ENCODE measurements at places on chromosomes 3 and 15.

GRCh38 chr3:123278446-123278845 is 76.7 kb downstream of the SEC22A start:
- DNase-seq: no peak

- DNase-seq: no peak
Measured at GRCh38 chr3:143208976-143209714, 89.6 kb downstream of the CHST2 start.

DNA sequence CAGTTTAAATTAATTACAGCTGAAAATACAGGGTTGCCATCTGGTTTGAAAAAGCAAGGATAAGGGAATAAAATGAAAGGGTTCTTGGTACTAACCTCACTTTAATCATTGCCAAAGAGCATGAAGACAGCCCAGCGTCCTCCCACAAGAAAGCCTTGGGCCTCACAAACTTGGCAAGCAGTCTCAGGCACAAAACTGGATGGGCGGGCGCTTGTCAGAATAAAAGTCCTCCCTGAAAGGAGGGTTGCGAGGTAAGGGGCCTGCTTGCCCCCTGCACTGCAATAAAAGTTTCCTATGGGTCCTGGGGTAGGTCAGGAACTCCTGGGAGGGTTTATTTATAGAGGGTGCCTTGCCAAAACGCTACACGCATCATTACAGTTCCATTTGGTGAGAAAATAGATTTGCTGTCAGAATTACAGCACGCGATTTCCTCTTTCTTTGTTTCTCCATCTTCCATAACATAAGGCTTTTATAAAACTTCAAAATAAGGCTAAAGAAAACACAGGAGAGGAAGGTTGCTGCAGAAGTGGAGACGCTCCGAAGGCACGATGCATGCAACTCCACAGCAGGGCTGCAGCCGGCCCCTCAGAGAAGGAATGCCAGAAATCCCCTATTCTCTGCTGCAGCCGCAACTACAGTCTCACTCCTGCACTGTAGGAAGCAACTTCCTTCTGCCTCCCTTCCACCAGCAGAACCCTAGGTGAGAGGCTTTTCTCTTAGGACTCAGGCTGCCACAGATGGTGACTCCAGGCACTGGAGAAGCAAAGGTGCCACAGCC is 61.3 kb downstream of the VGLL4 start:
- DNase-seq: no peak

DNA sequence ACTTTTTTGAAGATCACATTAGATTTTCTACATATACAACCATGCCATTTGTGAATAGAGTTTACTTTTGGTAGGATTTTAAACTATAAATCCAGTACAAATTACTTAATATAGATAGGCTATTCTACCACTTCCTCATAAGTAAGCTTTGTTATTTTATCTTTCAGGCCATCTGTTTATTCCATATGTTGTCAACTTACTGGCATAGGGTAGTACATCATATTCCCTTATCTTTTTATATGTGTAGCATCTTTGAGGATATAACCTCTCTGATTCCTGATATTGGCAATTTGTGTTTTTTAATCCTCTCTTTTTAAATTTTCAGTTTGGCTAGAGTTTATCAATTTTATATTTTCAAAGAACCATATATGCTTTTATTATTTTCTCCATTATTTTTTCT is 515.4 kb downstream of the DIPK2A start:
- DNase-seq: no peak

- DNase-seq: peak; percentile 87
Measured at GRCh38 chr15:66838671-66839239, 136.7 kb downstream of the SMAD6 start.

GRCh38 chr3:119013951-119014350 is 20.7 kb downstream of the IGSF11 start:
- no peak for DNase-seq

DNA sequence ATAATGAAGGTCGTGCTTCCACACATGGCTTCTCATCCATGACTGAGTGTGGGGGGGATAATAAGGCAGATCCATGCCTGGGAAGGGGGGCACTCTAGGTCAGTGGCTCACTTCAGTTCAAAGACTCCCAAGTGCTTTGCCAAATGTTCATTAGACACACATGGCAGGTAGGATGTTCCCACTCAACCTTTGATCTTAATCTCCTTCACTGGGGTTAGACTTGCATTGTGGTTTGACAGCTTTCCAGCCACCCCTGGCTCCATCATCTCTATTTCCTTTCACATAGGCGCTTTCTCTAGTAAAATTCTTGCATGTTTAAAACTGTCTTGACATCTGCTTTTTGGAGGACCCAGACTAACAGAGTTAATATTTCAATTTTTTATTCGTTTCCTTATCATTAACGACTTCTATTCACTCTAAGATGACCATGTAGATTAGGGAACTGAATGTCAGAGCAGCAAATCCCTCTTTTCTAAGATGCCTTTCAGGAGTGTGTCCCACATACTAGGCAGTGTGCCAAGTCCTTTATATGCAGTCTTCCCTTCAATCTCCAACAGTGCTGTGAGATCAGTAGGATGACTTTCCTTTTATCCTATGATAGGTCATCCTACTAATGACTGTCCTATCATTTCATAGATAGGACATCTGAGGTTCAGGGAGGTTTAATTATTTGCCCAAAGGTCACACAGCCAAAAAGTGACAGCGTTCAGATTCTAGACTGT is 57.9 kb downstream of the BTD start:
- DNase-seq: no peak

DNA sequence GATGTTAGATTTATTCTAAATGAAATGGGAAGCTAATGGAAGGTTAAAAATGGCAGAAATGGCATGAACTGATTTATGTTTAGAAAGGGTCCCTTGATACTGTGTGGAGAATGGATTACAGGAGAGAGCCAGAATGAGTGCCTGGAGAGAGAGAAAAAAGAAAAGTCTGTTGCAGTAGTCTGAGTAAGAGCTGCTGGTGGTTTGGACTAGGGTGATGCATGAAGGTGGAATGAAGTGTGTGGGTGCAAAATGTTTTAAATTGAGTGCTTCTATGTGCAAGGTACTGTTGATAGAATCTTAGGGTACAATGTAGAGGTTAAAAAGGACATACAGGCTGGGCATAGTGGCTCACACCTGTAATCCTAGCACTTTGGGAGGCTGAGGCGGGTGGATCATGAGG is 11.4 kb upstream of the MGA start:
- DNase-seq: no peak

DNA sequence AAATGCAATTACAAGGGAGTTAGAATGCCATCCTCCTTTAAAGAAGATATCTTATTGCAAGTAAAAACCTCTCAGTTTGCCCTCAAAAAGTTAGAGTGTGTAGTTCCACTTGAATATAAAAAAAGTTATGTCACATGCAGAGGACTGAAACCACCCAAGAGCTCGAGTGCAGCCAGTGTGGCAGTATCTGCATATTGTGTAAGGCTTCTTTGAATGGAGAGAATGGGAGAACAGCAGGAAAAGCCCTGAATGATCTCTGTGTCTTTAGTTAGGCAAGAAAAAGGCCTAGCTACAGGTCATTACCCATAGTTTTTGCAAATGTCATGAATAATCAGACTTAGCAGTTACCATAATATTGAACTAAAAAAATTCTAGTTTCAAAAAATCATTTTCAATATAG is 13.9 kb upstream of the TEX9 start:
- no peak for DNase-seq

GRCh38 chr15:79896131-79896633 is 632 bp downstream of the MTHFS start:
- DNase-seq: no peak

DNA sequence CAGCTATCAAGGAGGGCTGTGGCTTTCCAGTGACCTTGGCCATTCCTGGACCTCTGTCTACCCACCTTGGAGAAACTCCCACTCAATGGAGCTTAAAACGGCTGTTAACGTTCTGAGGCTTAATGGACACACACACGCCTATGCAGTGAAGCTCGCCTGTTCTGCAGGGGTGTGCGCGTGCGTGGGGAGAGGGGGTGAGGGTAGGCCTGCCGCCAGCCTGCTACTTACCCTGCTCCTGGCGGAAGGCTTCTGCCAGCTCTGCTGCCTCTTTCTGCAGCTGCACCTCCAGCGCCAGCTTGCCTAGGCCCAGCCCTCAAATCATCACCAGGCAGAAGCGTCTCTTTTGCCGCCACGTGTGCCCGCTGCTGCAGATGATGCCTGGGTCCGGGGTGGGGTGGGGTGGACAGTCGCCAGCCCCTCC is 23.2 kb upstream of the PARL start:
- no peak for DNase-seq

- DNase-seq: no peak
Measured at GRCh38 chr3:147886879-147887278, 477.7 kb downstream of the ZIC1 start.

- no peak for DNase-seq
Measured at GRCh38 chr3:189512039-189512438, 119.2 kb upstream of the TP63 start.

- no peak for DNase-seq
Measured at GRCh38 chr3:55749036-55749435, 261.9 kb upstream of the WNT5A start.

- no peak for DNase-seq
Measured at GRCh38 chr3:67381667-67382272, 272.6 kb downstream of the SUCLG2 start.

DNA sequence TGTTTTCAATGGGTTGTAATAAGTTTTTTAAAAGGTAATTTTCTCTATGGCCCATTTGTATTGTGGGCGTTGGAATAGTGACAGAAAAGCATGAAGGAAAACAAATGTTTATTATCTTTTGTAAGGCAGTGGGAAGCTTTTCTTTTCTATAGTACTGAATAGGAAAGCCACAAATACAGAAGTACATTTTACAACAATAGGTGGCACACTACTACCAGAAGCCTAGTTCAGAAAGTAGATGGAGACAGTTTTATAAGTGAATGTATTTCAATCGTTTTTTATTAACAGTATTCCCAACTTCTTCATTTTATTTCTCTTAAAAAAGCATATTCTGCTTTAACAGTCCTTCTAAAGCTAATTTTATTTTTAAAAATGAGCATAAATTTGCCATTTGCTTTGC is 296.7 kb downstream of the PTPRG start:
- DNase-seq: no peak

- DNase-seq: no peak
Measured at GRCh38 chr15:62979252-62979651, 63.3 kb upstream of the TPM1 start.

DNA sequence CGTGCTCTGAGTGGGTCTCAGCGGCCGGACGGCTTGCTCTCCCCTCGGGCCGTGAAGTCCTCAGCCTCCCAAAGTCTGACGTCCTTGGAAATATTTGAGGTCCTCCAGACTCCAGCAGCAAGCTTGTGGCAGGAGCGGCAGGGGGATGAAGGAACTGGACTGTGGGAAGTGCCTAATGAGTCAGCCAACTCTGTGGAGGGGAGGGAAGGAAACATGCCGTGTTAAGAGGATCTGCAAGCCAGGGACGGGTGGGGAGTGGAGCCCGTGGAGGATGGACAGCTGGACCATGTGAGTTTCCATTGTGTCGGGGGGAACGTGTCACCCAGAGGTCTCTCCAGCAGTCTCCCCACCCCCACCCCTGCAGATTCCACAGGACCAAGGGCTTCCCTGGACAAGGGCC is 39.4 kb upstream of the IDH2 start:
- DNase-seq: no peak

- no peak for DNase-seq
Measured at GRCh38 chr3:78754066-78754743, 1013.6 kb downstream of the ROBO1 start.

DNA sequence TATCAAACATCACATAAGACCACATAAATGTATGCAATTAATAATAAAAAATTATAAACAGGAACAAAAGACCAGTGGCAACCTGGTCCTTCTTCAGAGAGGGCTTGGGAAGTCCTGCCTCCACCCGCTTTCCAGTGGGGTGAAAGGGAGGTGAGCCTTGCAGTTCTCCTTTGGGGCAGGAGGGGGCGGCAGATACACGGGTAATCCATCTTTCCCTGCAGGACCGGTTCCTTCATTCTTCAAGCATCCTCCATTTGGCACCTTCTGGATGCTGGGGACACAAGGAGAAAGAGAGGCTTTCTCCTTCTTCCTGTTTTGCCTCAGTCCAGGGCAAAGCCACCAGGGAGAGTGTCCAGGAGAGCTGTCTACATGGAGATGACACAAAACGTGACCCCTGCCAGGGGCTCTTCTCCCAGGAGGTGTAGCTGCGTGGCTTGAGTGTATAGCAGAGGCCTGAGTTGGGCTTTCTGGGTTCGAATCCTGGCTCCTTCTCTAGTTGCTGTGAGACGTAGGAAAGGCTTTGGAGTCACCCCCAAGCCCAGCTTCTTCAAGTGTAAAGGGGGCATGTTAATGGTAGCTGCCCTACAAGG is 23.2 kb downstream of the RPLP1 start:
- peak; percentile 89 for DNase-seq

- DNase-seq: no peak
Measured at GRCh38 chr15:69164807-69165636, 4.6 kb downstream of the GLCE start.

GRCh38 chr3:186234152-186234551 is 125.3 kb upstream of the ETV5 start:
- DNase-seq: no peak

GRCh38 chr3:42025370-42026138 is 63.7 kb upstream of the ULK4 start:
- peak; percentile 46 for DNase-seq

GRCh38 chr3:40994611-40995010 is 204.7 kb upstream of the CTNNB1 start:
- DNase-seq: no peak

DNA sequence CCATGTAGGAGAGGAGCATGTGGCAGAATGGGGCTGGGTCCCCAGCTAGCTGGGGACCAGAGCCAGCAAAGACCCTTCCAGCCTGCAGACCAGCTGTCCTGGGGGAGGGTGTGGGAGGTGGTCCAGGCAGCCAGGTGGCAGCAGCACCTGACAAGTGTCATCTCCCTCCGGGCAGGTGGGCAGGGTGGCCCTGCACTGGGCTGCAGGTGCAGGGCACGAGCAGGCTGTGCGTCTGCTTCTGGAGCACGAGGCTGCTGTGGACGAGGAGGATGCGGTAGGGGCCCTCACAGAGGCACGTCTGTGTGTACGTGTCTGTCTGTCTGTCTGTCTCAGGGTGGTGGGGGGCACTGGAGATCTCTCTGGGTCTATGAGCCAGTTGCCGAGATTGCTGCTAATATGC is 5.5 kb downstream of the ANKDD1A start:
- DNase-seq: no peak

DNA sequence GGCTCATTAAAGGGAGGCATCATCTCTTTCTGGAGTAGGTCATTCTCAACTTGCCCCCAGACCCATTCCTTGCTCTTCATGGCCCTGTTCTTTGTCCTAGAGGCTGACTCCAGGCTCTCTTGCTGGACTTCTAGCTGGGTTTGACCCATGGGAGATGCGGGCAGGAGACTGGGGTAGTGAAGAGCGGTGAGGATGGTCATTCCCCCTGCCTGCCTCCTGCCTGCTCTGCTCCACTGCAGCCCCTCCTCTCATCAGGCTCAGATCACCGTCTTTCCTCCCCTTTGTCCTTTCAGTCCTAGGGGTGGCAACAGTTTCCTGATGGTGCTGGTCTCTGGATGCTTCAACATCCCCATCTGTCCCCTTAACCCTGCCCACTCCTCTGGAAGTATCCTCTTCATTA is 170.9 kb downstream of the ABHD5 start:
- no peak for DNase-seq

- DNase-seq: no peak
Measured at GRCh38 chr3:175150812-175151401, 291.8 kb downstream of the NAALADL2 start.

- no peak for DNase-seq
Measured at GRCh38 chr15:77611767-77612166, 20.9 kb downstream of the LINGO1 start.

GRCh38 chr3:69767571-69767970 is 28.3 kb downstream of the MITF start:
- no peak for DNase-seq

Measured in HuH-7 (cell line).